ENCODE measurements at places on chromosomes 4 and X.

GRCh38 chrX:40952855-40953254, 132.4 kb upstream of the USP9X start:
- no peak for DNase-seq

DNA sequence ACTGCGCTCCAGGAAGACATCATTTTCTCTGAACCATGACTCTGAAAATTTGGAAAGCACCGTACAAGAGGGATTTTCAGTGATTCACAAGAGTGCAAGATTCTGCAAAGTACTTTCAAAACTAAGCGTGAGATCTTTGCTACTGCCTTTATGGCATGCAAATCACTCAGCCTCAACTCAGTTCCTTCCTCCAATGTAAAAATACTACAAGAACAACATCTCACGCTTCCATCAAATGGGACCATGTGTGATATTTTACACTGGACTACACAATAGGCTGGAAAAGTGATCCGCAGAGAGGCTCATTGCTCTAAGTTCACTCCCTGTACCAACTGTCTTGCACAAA, 674 bp upstream of the IL15 start:
- DNase-seq, result no peak

DNA sequence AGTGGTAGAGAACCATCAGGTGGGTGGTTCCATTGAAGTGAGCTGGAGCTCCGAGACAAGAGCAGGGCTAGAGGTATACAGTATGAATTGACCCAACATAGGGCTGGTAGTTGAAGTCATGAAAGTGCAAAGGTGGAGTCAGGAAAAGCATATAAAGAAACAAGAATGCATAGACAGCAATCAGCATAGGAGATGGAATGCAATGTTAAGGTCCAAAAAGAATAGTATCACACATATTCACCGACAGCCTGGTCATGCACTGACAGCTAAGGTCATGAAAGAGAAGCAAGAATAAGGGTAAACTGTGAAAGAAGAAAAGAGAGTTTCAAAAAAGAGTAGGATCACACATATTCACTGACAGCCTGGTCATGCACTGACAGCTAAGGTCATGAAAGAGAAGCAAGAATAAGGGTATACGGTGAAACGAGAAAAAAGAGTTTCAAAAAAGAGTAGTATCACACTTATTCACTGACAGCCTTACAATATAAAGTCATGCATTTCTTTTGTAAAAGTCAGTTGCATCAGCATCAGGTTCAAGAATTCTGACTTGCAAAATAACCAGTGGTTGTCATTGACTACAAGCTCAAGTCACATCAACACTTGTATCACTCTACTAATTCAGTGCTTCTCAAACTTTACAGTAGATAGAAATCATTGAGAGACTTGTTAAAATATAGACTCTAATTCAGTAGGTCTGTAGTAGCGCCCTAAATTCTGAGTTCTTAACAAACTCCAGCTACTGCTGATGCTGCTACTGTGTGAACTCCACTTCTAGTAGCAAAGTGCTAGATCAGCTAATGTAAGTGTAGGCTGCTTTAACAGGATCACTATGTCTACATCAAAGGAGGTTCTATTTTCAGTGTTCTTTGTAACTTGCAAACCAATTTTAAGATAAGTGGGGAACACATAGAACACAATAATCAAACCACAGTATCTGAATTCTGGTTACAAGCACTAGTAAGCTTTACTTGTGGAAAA, 221.9 kb downstream of the PDGFC start:
- DNase-seq, result no peak

GRCh38 chr4:40402556-40402955, 67.4 kb downstream of the CHRNA9 start:
- no peak for DNase-seq

DNA sequence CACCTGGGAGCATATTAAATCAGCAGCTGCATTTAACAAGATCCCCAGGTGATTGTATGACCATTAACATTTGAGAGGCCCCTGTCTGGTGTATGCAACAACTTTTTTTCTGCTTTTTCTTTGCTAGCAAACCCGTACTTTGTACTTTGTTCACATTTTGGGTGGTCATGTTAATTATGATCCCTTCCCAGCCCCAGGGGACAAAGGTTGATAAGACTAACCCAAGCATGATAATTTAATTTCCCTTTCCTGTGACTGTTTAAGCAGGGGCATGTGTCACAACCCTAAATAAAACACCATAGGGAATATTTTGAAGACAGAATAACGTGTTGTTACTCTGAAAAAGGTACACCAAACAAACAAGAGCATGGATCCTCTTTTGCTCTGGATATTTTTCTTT, 332.0 kb downstream of the PCDH18 start:
- no peak for DNase-seq

DNA sequence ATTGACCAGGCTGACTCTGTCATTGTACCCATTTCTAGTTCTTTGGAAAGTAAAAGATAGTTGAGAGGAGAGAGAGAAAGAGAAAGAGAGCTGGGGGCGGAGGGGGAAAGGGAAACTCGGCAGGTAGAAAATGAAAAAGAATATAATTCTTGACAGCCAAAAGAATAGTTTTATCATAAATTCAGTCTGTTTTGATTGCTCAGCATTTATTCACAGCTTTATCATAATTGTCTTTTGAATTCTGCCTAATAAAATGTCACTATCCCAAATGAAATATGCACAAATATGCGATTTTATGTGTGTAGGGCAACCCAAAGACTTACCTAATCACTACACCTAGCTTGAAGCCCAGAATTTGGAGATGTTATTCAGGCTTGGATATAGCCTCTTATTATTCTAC, 1024.0 kb upstream of the PABPC4L start:
- no peak for DNase-seq

DNA sequence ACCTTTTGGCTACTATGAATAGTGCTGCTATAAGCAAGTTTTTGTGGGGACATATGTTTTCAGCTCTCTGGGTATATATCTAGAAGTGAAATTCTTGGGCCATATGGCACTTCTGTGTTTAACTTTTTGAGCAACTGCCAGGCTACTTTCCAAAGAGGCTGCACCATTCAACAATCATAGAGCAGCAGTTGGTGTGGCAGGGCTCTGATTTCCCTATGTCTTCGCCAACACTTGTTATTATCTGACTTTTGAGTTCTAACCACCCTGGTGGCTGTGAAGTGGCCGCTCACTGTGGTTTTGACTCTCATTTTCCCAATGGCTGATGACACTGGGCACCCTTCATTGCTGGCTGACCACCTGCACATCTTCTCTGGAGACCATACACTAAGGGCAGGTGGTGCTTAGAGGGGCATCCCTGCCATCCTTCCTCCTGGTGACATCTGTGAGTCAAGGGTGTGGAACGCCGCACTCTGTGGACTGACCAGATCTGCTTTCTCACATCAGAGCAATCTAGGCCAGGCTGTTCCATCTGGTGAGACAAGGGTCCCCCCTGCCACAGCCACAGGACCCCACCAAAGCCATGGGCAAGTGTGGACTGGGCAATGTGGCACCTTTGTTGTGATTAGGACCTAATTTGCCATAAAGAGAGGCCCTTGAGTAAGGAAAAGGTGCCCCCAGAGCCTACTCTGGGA, 49.6 kb downstream of the ZFYVE28 start:
- no peak for DNase-seq

DNA sequence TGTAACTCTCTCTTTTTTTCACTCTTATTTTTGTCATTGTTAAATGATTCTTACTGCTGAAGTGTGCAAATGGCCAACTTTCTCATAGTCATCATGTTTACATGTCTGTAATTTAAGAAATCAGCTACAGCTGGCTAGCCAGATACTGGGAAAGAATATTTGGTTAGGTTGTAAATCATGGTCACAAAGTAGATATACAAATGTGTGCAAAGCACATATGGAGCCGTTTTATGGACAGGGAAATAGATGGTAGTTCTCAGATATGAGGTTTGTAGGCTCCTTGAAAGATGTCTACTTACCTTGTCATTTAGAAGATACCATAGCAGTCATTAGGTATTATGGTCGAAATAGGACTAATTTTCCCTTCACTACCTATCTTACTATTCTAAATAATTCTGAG, 430.4 kb downstream of the ADGRL3 start:
- no peak for DNase-seq

DNA sequence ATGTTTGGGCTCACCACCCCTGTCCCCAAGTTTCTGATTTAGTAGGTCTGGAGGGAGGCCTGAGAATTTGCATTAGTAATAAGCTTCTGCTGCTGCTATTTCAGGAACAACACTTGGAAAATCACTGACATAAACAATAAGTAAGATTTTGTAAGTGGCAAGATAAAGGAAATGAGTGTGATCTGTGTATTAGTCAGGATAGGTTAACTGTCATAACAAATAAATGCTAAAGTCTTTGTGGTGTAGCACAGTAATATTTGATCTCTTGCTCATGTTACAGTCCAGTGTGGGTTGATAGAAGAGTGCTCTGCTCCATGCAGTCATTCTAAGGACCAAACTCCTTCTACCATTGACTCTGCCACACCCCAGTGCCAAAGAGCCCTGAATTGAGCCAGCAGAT, 67.0 kb downstream of the NHS start:
- DNase-seq, result no peak

DNA sequence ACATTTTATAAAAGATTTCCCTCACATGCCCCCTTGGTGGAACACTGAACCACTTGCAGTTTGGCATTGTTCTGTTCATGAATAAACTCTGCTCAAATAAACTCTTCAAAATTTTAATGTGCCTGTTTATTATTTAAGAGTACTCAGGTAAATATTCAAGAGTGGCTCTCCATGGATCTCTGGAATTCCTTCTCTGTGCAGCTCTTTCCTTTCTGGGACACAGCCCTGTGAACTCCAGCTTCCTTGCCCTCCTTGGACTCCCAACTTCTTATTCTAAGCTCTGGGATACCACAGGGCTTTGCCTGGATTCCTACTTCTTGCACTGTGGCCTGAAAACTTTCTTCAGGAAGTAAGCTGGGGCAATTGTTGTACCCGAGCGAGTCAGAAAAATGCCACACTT, 8.3 kb downstream of the BEX3 start:
- no peak for DNase-seq

DNA sequence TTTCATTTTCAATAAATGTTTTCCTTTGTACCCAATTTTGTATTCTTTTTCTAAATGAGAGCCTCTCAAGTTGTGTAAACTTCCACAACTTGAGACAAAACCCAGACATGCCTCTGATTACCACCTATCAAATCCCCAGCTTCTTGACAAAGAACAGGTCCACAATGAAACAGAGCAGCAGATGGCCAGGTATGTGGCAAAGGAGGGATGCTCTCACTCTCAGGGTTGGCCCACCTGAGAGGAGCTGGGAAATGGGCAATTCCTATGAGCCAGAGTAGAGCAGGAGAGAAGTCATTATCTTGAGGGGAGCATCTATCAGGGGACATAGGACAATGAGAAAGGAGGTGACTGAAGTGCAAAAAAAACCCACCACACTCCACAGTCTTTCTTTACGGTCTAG, 273.5 kb upstream of the FAM241A start:
- no peak for DNase-seq

GRCh38 chr4:56787380-56787779, 34.1 kb downstream of the SPINK2 start:
- no peak for DNase-seq

- no peak for DNase-seq
Measured at GRCh38 chr4:76690011-76690905, 207.7 kb downstream of the SOWAHB start.

DNA sequence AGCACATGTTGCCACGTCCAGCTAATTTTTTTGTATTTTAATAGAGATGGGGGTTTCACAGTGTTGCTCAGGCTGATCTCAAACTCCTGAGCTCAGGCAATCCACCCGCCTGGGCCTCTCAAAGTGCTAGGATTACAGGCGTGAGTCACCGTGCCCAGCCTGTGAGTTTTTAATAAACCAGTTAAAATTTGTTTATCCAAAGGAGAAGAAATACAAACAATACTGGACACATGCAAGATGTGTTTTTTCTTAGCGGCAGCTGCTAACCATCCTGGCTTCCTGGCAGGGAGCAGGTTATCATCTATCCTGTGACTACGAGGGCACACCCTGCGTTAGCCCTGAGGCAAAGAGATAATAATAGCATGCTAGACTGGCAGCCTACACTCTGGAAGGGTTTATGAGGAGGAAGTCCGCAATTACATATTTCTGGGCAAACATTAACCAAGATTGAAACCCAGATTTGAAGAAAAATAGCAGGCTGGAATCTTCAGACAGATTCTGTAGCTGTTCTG, 191.4 kb downstream of the SPRY1 start:
- no peak for DNase-seq

DNA sequence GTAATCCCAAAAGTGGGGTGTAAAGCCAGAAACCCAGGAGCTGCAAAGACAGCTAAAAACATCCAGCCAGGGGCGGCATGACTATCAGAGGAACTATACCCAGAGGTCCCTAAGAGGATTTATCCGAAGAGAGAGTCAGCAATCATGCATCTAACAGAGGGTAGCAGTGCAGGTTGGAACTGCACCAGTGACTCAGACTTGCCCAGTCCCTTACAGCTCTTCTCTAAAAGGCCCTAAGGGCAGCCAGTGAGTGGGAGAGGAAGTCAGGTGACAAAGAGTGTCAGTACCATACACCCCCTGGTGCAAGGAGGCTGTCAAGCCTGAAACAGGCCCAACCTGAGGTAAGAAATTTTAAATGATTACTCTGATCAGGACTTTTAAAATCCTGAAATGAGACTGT, 88.1 kb downstream of the CAMK2D start:
- DNase-seq, result no peak

DNA sequence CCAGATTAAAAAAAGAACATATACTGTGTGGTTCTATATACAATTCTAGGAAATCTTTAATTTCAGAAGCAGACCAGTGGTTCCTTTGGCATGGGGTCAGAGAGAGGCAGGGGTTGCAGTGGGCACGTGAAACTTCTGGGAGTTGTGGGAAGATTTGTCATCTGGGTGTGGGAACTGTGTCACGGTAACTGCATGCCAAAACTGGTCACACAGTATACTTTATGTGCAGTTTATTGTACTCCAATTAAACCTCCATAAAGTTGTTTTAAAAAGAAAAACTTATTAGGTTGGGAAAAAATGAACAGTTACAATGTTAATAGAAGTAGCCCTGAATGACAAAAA, 26.7 kb upstream of the STS start:
- DNase-seq, result no peak

DNA sequence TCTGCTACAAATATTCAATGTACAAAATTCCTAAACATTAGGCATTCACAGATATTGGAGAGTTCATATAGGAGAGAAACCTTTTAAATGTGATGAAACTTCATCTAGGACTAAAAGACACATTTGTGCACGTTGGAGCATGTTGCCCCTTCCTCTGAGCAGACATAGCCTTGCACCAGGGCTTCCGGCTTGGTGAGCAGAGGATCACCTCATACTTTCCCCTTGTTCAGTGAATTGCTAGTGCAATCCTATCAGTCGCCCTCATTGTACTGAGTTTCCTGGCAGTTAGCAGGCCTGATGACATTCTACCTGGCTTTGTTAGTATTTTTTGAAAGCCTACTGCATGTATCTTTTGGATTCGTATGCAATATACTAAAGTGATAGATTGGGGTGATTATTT, 466.2 kb downstream of the SPRY1 start:
- no peak for DNase-seq

DNA sequence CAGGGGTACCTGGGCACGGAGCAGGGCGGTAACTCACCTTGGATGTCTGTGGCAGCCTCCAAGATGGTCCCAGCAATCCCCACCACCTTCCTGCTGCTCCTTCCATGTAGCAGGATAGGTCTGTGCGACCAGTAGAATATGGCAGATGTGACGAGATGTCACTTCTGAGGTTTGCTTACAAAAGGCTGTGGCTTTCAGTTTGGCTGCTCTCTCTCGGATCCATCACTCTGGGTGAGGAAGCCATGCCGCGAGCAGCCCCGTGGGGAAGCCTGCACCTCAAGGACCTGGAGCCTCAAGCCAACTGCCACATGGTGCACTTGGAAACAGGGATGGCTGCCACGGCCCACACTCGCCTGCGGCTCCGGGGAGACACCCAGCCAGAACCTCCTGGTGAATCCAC, 37.6 kb downstream of the WFS1 start:
- no peak for DNase-seq

- DNase-seq, result no peak
Measured at GRCh38 chr4:163109967-163110366, 56.7 kb downstream of the NAF1 start.
